GM23248 (cell line): ENCODE measurements at places on chromosomes 7 and 10.
A peak's percentile ranks its signal among the peaks of the same experiment; 100 is the strongest.

DNA sequence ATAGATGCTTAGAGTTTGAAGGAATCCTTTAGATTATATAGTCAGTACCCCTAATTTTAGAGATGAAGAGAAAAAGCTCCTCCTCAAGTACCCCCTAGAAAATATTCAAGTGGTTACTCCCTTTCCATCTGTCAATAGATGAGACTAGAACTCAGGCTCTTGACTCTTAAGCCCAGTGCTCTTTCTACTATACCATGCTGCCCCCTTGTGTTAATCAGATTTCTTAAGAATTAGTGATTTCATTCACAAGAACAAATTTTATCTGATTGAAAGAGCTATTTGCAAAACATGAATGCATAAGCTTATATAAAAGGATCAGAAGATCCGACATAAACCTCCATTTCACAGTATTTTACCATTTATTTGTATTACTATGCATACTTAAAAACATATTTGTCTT, 179.3 kb downstream of the TFEC start:
- peak; percentile 71 for DNase-seq

DNA sequence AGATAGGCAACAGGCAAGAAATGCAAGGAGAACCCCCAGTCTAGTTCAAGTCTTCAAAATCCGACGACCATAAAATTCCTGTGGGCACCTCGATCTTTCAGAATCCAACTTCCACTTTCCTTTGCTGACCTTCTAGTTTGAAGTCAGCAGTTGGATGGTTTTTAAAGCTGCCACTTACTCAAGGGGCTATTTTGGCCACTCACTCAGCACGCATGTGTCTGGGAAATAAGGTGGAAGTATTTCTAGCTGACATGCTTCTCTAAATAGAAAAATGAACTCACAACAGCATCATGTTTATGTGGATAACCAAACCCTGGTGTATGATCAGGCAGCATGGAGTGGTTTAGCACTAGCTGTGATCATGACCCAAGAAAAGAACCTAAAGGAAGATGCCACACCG, at the start of gene NRAP:
Gene NRAP (minus strand): TSS at position 134 of the 400 bp plus-strand sequence. CDS start 159 bp downstream, outside the sequence.
- DNase-seq, result no peak

DNA sequence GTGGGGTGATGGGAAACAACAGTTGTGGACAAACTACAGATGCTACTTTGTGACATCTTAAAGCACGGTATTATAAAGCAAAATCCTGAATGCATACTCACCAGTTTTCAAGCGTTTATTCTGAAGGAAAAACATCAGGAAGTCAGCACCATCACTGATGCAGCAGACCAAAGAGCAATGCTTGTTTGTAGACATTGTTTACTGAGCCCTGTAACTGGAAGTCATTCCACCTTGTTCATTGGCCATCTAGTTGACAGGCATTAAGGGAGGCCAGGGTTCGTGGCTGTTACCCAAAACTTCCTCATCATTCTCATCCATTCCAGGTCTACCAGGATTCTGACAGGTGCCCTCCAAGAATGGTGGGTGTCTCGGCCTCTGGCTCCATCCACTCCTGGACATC, 55.3 kb upstream of the FAM204A start:
- DNase-seq, result no peak

GRCh38 chr7:129423700-129424410, 10.4 kb upstream of the STRIP2 start:
- no peak for DNase-seq

- DNase-seq, result peak; percentile 16
Measured at GRCh38 chr7:155533827-155534690, 12.3 kb downstream of the CNPY1 start.

- no peak for DNase-seq
Measured at GRCh38 chr10:90939116-90939515, 18.2 kb upstream of the ANKRD1 start.

DNA sequence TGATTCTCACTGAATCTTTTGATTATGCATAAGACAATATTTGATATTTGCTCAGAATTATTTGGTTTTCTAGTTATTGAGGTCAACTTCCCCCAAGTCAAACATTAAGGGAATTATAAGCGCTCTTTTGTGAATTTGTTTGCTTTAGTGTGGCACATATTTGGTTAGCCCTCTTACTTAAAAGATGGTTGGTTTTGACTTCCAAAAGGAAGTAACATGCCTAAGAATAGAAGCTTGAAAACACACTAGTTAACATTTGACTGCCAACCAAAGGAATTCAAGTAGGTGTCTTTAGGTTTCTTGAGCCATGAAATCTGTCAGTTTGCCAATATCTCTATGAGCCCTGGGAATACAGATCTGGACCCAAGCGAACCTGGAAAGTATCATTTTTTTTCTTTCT, 24.9 kb downstream of the STEAP4 start:
- DNase-seq, result no peak

DNA sequence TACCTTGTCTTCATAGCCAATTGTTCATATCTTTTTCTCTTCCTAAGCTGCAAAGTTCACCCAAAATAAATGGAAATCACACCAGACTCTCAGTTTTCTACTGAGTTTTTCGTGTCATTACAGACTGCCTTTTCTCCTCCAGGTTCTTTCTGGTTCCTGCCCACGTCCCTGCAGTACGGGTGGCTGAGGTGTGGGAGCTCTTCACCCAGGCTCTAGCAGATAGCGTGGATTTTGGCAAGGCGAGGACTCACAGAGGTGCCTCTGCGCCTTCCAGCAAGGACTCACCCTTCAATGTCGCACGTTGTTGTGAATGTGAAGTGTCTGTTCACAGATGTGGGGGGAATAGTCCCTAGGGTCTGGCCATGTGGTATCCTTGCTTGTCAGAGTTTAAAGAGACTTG, 71.6 kb downstream of the ABCA13 start:
- DNase-seq, result no peak

GRCh38 chr7:990933-991728, 8.2 kb downstream of the CYP2W1 start:
- DNase-seq, result no peak

GRCh38 chr10:103734731-103735130, 120.6 kb downstream of the SH3PXD2A start:
- DNase-seq, result peak; percentile 51

GRCh38 chr7:47259682-47260081, 322.2 kb downstream of the TNS3 start:
- no peak for DNase-seq

DNA sequence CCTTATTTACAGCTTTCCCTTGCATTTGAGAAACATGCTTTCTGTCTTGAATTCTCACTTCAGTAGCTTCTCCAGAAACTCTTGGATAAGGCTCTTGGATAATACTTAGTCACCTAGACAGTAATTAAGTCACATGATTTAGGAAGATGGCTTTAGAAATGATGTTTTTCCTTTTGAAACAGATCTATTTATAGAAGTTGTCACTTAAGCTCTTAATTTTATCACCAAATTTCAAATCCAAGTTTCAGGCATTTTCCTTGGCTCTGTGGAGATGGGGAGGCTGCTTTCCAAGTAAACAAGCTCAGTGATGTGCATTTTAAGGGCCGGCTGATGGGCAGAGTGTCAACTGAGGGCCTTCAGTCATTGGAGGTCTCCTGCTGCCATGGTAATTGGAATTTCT, 130.3 kb downstream of the SRI start:
- no peak for DNase-seq

GRCh38 chr7:157495594-157495993, 158.8 kb downstream of the DNAJB6 start:
- DNase-seq, result no peak

GRCh38 chr10:116538992-116539391, 6.7 kb upstream of the PNLIP start:
- no peak for DNase-seq

GRCh38 chr10:78255796-78256638, 222.4 kb downstream of the RPS24 start:
- DNase-seq, result peak; percentile 99

GRCh38 chr7:75878312-75878768, 494 bp upstream of the RHBDD2 start:
- no peak for DNase-seq

DNA sequence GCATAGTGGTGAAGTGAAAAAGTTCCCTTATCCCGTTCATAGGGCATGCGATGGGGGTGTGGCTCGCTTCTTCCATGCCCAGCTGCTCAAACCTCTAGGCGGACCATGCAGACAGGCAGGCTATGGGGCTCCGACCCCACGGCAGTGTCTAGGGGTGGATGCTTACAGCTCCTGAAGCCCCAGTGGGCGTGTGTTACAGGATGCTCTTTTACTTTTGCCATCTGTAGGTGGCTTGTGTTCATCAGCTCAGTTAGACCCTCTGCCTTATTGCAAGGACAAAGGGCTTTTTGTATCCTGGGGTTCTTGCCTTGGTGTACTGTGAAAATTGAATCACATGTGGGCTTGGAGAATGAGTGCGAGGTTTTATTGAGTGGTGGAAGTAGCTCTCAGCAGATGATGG, at the start of gene MYL10:
Gene MYL10 (minus strand): TSS at position 126 of the 400 bp plus-strand sequence. CDS start 178 bp downstream, outside the sequence.
- no peak for DNase-seq

GRCh38 chr7:35253710-35254495, at the start of gene TBX20:
Gene TBX20 (minus strand): TSS chr7:35254100. CDS start chr7:35253620, 480 bp downstream.
- DNase-seq, result peak; percentile 47
